ENCODE measurements at places on chromosomes 16 and 17.

GRCh38 chr17:55275894-55276804, 11.4 kb downstream of the HLF start:
- no peak for DNase-seq

GRCh38 chr17:28616281-28616680, 2.3 kb upstream of the RSKR start:
- DNase-seq, result no peak

GRCh38 chr16:80536238-80536637, 4.6 kb upstream of the DYNLRB2 start:
- DNase-seq, result no peak

GRCh38 chr16:74291577-74292208, 4.9 kb upstream of the PSMD7 start:
- no peak for DNase-seq

GRCh38 chr16:78396673-78397072, 297.2 kb downstream of the WWOX start:
- no peak for DNase-seq

GRCh38 chr16:53090286-53090590, 35.4 kb downstream of the CHD9 start:
- DNase-seq, result no peak

GRCh38 chr16:69132424-69133252, at the start of the genes CHTF8 and UTP4:
Gene CHTF8, minus strand, starts transcription at chr16:69132588. Its CDS starts 11,130 bp downstream, at chr16:69121458.
Gene UTP4, plus strand, starts transcription at chr16:69132649. Its CDS starts 811 bp downstream, at chr16:69133460.
- DNase-seq, result peak; percentile 86

- DNase-seq, result no peak
Measured at GRCh38 chr16:50743581-50744225, 1.8 kb downstream of the CYLD start.

DNA sequence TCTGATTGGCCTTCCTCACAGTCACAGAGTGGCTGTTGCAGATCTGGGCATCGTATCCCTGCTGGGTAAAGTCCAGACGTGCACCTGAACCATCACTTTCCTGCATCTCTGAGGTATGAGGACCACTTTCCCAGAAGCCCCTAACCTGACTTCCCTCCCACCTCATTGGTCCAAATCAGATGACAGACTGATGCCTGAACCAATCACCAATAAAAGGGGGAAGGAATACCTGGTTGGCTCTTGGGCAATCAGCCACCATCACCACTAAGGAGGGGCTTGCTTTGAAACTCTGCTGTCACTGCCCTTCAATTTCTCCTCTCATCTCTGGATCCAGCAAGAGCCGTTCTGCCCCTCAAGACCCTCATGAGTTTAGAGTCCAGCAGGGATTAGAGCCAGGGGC, 13.6 kb upstream of the WFDC1 start:
- no peak for DNase-seq

DNA sequence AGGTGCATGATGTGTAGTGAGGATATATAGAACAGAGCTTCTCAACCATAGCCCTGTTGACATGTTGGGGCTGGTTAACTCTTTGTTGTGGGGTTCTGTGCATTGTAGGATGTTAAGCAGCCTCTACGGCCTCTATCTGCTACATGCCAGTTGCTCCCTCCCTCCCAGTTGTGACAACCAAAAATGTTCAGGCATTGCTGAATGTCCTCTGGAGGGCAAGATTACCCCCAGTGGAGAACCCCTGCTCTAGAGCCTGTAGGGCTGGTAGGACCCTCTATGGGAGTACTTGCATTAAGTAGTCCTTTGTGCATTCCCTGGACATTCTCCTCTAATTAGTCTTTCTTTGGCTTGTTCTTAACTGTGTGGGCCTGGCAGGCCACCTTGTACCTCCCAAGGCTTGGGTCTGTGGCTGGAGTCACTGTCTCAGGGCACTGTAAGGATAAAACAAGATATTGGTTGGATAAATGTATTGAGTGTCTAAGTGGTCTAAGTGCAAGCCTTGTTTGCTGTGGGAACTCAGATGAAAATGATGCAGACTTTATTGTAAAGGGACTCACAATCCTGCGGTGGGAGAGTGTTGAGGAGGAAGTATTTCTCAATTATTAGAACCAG, 19.8 kb upstream of the MYO1D start:
- DNase-seq, result no peak

DNA sequence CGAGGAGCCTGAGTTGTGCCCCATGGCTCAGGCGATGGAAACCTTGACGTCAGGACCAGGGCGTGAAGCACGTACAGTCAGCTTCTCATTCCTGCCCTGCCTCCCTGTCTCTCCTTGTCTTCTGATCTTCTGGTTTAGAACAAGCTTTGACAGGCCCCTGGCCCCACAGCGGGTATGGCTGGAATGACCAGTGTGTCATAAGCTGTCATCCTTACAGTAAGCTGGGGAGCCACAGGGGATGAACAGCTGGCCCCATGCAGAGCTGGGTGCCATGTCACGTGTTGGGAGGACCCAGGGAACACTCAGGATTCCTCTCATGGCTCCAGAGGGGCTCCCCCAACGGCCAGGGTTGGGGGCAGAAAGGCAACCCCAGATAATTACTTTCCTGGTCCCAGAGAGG, 157.6 kb upstream of the PLCG2 start:
- DNase-seq, result no peak

DNA sequence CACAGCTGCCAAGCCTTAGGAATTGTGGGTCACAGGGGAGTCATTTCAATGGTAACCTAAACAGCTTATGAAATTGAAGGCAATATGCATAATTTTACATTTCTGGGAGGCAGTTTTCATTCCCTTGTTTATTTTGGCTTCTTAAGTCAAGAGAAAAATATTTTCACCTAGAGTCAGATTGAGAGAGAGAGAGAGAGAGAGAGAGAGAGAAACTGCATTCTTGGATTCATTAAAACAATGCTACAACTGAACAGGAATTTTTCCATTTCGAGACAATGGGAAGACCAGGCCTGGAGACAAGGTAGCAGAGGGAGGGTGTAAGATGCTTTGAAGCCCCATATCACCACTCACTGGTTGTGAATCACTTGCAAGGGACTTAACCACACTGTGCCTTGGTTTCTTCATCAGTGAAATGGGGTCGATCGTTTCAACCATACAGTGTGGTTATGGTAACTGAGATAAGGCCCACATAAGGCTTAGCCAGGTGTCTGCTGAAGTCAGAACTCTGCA, 224.7 kb upstream of the IRX3 start:
- no peak for DNase-seq

DNA sequence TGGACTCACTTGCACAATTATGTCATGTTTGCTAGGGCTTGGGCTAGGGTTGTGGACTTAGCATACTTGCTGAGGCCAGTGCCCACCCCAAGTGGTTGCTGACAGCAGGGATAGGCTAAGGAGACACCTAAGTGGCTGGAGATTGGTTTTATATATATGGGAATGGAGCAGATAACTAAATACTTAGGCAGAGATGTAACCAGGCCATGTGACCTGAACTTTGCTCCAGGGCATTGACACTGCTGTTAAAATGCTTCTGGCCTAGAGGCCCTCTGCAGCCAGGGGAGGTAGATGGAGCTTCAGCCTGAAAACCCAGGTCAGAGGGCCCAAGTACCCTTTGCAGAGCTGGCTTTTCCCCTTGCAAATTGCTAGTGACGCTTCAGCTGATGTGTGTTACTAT, 1.4 kb upstream of the ITGB3 start:
- DNase-seq, result no peak

DNA sequence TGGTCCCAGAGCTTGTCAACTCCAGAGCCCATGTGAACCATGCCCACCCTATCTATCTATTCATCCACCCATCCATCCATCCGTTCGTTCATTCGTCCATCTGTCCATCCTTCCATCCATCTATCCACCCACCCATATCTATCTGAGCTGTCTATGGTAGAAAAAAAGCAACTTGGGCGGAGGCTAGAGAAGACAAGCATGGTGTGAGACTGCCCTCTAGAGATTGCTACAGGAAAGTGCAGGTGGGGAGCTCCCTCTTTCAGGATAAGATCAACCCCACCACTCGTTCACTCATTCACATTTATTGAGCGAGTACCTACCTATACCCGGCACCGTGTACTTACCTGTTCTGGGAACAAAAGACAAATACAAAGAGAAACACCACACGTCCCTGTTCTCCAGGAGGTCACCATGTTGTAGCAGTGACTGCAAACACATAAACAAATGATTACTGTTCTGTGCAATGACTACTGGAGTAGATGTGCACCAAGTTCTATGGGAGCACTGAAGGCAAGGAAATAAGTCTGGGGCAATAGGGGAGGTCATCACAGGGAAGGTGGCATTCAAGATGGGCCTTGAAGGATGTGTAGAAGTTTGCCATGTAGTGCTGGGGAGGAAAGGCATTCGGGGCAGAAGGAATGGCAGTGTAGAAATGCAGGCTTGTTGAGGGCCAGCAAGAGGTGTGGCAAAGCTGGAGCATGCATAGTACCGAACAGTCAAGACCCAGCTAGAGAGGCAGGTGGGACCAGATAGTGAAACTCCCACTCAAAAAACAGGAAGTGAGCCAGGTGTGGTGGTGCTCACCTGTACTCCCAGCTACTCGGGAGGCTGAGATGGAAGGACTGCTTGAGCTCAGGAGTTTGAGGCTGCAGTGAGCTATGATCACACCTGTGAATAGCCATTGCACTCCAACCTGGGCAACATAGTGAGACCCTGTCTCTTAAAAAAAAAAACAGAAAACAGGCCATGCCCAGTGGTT, 13.4 kb upstream of the ATP5MC1 start:
- peak; percentile 75 for DNase-seq

DNA sequence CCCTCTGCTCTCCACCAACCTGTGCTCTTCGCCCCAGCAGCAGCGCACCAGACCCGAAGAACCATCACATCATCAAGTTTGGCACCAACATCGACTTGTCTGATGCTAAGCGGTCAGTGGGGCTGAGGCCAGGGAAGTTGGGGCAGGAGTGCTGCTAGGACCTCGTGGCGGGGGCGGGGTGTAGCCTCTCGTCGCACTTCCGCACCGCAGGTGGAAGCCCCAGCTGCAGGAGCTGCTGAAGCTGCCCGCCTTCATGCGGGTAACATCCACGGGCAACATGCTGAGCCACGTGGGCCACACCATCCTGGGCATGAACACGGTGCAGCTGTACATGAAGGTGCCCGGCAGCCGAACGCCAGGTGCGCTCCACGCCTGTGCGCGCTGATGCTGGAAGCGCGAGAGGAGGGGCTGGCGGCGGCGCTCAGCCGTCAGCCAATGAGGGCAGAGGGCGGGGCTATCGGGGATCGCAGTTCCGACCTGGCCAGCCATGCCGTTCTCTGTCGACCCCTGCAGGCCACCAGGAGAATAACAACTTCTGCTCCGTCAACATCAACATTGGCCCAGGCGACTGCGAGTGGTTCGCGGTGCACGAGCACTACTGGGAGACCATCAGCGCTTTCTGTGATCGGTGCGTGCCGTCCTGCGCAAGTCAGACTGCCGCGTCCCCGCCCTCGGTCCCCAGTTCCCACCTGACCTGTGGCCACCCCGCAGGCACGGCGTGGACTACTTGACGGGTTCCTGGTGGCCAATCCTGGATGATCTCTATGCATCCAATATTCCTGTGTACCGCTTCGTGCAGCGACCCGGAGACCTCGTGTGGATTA, 3.2 kb upstream of the TMEM88 start:
- peak; percentile 92 for DNase-seq

GRCh38 chr17:78933025-78933958, 8.1 kb upstream of the TIMP2 start:
- DNase-seq, result peak; percentile 60

DNA sequence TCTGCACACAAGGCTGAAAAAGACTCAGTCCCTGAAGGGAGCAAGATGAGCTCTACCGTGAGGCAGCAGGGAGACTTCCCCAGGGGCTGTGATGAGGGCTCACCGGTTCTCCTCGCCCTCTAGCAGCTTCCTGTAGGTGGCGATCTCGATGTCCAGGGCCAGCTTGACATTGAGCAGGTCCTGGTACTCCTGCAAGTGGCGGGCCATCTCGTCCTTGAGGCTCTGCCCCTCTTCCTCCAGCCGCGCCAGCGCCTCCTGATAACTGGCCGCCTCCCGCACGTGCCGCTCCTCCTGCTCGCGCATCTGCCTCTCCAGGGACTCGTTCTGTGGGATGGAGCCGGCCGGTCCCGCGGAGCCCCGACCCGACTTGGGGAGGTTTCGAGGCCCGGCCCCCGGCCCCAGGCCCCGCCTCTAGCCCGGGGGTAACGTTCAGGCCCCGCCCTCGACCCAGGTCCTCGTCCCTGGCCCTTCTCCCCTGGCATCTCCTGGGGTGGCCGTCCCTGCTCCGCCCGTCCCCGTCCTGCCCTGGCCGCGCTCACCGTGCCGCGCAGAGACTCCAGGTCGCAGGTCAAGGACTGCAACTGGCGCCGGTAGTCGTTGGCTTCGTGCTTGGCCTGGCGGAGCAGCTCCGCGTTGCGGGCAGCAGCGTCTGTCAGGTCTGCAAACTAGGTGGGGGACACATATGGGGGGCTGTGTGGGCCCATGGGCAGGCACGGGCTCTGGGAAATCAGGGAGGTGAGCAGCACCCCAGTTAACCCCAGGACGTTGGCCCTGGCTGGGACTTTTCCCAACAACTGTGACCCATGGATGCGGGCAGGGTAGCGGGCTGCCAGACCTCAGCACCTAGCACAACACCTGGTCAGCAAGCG, 3.9 kb downstream of the GFAP start:
- no peak for DNase-seq

GRCh38 chr16:73069581-73070262, 21.8 kb upstream of the ZFHX3 start:
- DNase-seq, result no peak

DNA sequence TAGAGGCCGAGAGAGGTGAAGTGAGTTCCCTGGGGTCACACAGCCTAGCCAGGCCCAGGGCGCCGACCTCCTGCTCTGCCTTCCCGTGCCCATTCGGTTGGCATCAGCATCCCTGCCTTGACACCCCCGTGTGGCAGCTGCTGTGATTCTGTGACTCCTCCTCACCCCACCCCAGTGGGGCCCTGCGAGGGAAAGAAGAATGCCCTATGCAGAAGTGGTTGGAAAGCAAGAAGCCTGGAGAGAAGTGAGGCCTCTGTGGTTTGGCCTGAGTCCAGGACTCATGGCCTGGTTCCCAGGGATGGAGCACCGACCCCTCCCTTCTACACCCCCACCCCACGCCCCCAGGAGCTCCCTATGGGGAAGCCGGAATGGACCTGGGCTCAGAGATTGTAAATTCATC, 296.2 kb downstream of the SEC14L1 start:
- peak; percentile 63 for DNase-seq

DNA sequence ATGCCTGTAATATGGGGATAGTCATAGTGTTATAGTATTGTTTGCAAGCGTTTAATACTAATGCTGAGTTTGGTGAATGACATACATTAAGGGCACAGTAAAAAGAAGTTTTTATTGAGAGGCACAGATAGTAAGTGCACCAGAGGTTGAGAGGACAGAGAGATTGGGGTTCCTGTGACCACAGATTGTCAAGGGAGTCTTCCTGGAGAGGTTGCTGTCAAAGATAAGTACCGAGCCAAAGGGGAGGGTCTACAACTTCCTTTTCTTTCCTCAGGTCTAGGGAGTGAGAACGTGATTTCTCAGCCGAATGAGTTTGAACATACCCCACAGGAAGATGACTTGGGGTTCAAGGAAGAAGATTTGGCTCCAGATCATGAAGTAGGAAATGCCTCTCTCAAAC, 1.8 kb downstream of the ZNF48 start:
- no peak for DNase-seq

Measured in NCI-H2171 treated with DMSO at 0.1 percent for 48 hours (cell line).